ENCODE measurements at places on chromosomes 1 and 21.

DNA sequence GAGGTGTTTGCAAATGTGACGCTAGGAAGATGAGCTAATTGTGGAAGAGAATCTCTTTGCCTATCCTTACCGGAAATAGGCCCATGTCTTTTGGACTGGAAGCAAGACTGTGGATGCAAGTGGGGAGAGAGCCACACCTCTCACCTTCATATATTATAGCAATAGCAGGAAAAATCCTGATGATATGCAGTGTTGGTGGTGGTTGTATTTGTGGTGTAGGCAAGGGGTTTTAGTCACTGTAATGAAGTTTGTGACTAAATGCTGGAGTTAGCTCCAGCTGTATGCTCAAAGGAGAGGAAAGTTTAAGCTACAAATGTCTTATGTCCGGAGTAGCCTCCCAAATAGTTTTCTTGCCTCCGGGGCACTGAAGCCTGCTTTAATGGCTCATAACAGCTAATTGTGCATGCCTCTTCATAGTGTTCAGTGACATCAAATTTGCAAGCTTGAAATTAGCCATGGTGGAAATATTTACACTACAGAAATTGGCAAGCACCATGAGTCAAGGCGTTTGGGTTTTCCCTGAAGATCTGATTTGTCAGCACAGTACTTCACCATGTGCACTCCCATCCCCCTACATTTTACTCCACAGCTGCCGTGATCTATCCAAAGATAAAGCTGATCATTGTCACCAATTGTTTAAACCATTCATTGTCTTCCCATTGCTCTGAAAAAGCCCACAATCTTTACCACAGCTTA is 102.6 kb upstream of the ZNF644 start:
- DNase-seq, result no peak

DNA sequence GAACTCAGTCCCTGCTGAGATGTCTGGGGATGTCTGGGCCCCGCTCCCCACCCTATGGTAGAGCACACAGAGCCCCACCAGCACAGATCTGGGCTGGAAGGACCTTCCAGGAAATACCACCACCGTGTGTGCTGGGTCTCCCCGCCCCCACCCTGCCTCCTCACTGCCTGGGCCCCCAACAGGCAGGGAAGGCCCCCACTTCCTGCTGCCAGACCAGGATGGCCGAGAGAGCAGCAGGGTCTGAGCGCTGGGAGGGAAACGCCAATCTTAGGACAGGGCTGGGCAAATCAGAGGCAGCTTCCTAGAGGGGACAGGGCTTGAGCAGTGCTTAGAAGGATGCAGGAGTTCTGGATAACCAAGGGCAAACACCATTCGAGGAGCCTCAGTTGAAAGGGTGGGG is 11.9 kb downstream of the ADGRB2 start:
- no peak for DNase-seq

- DNase-seq, result no peak
Observed at GRCh38 chr1:69846267-69846666, 278.5 kb downstream of the LRRC7 start.

DNA sequence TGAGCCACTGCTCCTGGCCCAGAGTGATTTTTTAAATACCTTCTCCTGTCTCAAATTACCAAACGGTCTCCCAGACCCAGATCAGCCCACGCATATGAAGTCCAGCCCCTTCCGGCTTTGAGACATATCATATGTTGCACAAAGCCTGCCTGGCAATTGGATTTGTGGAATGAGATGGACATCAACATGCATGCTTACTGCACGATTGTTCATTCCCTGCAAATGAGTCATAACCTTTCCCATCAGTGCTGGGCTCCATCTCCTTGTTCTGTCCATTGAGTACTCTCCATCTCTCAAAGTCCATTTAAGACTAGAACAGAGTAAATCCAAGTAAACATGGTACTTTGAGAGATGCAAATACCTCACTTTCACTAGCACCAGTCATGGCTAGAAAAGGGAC is 612.2 kb upstream of the USP24 start:
- DNase-seq, result peak; percentile 9

GRCh38 chr1:206049293-206049692 is 3.7 kb upstream of the RHEX start:
- DNase-seq, result no peak

- no peak for DNase-seq
Observed at GRCh38 chr1:210696709-210697108, 368.0 kb downstream of the HHAT start.

DNA sequence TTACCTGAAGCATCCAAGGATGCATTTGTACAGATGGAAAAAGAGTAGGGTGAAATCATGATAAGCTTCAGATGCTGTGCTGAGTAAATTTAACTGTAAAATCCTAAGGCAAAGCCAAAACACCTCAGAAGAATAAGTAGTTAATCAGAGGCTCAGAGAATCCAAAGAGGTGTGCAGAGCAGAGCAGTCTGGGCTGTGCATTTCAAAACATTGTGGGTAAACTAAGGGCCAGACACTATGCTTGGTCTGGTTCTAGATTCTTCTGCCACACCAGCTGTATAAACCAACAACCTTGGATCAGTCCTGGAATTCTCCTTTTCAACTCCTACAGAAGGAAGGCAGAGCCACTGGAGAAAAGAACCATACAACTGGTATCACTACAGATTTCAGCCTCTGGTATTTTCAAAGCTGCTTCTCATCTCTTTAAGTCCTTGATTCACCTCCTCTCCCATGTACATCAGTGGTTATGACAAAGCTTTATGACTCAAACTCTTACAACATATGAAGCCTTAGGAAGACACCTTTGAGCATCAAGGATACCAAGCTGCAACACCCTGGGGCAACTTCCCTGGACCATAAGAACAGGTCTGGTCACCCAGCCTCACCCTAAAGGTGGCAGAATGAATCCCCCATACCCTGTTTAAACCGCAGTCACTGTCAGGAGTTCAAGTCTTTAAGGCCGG is 11.6 kb upstream of the HIPK1 start:
- no peak for DNase-seq

DNA sequence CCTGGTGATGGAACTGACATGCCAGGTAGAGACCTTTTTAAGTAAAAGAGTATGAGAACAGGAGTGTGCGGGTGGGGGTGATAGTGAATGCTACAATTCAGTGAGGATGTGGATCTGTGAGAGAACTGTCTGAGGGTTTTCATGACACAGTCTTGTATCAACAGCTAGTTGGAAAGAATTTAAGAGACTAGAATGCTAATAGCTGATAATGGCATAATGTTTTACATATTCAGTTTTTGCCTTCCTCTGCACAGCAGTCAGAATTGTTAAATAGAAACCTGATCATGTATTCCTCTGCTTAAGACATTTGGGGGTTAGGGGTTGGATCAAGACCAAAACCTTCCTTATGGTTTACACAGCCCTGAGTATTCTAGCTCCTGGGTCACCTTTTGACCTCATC is 152.8 kb upstream of the ZRANB2 start:
- DNase-seq, result no peak

DNA sequence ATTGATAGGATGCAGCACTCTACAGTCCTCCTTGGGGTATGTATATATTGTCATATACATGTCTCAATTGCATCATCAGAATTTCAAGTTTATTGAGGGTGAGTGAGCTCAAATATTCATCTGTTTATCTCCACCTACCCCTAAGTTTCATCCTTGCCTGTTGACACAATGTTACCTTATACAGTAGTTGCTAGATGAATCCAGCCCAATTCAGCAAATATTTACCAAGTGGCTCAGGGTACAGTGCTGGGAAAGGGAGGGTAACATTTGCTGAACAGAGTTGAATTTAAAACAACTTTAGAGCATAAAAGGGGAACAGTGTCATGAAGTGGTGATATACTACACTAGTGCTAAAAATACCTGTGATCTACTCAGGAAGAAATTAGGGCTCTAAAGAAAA is 14.4 kb downstream of the ELAVL4 start:
- DNase-seq, result peak; percentile 2

DNA sequence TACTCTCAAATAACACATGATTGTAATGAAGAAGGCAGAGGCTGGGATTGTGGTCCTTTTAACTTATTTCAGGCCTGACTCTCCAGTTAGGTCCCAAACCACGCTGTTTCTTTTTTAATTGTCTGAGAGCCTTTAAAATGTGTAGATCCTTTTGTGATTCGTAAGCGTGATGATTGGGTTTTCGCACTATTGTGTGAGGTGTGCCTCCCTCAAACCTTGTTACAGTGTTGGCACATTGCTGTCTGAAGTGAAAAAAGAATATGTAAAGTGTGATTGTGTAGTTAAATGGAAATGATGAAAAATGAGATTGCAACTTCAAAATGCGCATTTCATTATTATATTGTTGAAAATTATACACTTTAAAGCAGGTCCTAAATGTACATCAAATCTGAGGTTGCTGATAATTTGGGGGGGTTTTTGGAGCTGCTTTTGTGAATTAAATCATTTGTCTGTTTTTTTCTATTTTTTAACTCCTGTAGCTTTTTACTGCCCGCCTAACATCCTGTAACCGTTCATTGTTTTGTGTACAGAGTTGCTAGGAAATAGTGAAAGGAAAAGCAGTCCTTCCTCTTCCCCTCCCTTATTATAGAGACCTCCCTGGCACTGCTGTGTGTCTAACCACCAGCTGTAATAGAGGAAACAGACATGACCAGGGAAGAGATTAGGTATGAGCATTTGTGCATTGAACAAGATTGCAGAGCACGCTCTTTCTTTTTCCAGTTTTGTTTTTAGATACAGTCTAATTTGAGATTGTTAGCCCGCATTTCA is 43.3 kb downstream of the IARS2 start:
- no peak for DNase-seq

DNA sequence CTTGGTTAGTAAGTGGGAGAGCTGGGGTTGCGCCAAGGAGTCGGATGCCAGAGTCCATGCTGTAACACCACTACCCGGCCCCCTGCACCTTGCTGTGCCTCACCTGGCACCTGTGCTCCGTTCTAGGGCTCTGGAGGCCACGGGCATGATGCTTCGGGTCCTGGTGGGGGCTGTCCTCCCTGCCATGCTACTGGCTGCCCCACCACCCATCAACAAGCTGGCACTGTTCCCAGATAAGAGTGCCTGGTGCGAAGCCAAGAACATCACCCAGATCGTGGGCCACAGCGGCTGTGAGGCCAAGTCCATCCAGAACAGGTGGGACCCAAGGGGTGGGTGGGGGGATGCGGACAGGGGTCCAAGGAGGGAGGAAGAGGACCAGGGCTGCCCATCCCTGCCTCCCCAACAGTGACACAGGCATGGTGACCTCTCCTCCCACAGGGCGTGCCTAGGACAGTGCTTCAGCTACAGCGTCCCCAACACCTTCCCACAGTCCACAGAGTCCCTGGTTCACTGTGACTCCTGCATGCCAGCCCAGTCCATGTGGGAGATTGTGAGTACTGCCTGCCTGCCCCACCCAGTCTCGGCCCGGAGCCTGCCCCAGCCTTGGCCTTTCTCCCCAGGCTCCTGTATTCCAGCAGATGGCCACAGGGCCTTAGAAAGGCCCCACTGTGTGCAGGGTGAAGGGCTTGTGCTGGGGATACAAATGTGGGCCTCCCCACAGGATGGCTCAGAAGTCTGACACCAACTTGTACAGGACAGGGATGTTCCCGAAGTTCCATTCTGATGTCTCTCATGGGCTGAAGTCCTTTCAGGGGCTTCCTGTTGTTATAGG is 9.6 kb upstream of the HTR6 start:
- no peak for DNase-seq

DNA sequence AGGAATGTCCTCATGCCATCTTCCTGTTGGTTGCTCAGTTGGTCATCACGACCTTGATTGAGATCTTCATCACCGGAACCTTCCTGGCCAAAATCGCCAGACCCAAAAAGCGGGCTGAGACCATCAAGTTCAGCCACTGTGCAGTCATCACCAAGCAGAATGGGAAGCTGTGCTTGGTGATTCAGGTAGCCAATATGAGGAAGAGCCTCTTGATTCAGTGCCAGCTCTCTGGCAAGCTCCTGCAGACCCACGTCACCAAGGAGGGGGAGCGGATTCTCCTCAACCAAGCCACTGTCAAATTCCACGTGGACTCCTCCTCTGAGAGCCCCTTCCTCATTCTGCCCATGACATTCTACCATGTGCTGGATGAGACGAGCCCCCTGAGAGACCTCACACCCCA is 42.9 kb downstream of the KCNJ15 start:
- no peak for DNase-seq

GRCh38 chr1:26602378-26602959 is 72.9 kb downstream of the RPS6KA1 start:
- peak; percentile 52 for DNase-seq

DNA sequence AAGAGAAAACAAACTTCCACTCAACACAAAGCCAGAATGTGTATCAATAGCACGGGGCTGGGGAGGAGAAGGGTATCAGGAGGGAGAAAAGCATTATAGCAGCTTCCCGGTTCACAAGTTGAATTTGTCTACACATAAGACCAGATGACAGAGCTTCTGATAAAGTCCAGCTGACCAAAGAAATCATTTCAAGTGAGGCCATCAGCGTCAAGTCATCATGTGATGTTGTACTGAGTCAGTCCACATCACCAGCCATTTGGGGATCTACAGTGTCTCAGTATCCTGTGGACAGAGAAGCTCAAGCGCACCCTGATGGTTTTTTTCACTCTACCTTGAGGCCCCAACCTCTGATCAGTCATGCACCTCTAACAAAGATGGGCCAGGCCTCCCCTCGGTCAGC is 33.0 kb downstream of the SETD4 start:
- no peak for DNase-seq

- no peak for DNase-seq
Observed at GRCh38 chr1:154328318-154329151, 3.2 kb downstream of the ATP8B2 start.

- no peak for DNase-seq
Observed at GRCh38 chr1:180693564-180694244, 61.9 kb downstream of the XPR1 start.

DNA sequence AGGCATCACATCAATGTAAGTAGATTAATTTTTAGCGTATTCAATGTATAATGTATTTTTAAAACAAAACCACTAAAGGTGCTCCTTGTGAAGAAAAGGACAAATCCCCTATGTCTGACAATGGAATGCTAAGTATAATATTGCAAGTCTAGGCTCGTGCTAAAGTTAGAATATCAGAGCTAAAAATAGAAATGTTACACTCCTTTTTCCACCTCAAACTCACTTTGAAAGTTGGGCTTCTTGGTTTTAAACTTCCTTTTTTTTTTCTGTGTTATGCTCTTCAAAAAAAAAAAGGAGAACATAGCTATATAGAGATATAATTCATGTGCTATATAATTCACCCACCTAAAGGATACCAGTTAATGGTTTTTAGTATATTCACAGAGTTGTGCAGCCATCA is 3.6 kb upstream of the SERBP1 start:
- no peak for DNase-seq

- no peak for DNase-seq
Observed at GRCh38 chr1:85330711-85331290, 54.4 kb upstream of the BCL10 start.

- no peak for DNase-seq
Observed at GRCh38 chr1:103582464-103582863, 11.1 kb downstream of the AMY2B start.
